ENCODE measurements at places on chromosomes 16 and 17.

DNA sequence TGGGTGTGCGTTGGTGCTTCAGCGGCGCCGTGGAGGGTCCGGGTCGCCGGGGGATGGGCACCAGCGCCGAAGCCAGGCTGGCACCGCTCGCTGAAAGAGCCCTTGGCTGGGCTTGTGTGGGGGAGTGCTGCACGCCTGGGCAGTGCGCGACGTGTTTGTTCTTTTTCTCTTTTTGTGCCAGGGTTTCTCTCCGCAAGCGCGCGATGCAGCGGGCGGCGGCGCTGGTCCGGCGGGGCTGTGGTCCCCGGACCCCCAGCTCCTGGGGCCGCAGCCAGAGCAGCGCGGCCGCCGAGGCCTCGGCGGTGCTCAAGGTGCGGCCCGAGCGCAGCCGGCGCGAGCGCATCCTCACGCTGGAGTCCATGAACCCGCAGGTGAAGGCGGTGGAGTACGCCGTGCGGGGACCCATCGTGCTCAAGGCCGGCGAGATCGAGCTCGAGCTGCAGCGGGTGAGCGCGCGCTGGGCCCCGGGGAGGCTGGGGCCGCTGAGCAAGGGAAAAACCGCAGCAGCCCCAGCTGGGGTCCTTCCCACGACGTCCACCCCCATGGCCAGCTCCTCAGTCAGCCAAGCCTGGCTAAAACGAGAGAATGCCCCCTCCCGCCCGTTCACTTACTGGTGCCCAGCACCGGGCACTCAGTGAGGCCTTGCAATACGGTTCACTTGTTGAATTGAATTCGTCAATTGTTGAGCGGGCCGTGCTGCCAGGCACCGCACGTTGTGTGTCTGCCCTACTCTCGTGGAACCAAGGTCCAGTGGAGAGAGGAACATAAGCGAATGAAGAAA lies 541 bp downstream of the GPT2 start:
- peak; percentile 3 for DNase-seq

GRCh38 chr17:17552351-17553216 lies 38.9 kb downstream of the PEMT start:
- no peak for DNase-seq

- no peak for DNase-seq
Measured at GRCh38 chr16:12708266-12708665, 95.4 kb downstream of the CPPED1 start.

- no peak for DNase-seq
Measured at GRCh38 chr17:66438101-66438500, 135.7 kb downstream of the PRKCA start.

DNA sequence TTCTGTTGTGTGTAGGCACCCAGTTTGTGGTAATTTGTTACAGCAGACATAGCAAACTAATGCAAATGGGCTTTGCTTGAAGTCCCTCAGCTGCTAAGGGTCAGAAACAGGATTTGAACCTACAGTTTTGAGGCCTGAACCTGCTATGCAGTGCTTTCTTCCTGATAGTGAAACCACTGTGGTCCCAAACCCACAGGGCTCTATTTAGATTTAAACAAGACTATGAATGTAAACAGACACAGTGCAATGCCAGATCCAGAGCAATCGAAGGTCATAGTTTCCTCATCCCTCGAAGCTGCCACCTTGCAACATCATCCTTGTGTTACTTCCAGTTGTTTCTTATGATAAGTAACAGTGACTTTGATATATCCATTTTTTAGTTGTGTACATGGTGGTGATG lies 630.2 kb downstream of the WWOX start:
- DNase-seq = no peak

- no peak for DNase-seq
Measured at GRCh38 chr17:74043976-74044375, 159.5 kb upstream of the RPL38 start.

DNA sequence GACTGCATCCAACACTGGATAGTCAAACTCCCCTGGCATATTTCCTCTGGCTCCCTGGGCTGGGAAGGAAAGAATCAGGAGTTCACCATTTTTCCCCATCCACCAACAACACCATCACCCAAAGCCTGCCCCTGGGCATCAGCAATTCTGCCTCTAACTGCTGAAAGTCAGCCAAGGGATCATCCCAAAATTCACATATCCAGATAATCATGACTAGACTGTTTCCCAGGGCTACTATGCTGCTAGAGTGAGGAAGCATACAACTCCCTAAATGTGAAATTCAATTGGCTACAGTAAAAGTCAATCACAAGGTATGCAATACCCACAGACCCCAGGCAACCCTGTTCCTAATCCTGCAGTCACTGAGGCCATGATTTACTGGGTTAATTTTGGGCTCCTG lies 230.6 kb downstream of the C16orf95 start:
- DNase-seq = no peak

- no peak for DNase-seq
Measured at GRCh38 chr16:5560084-5560483, 462.5 kb upstream of the EEF2KMT start.

- no peak for DNase-seq
Measured at GRCh38 chr16:85892760-85893159, 6.2 kb upstream of the IRF8 start.

- no peak for DNase-seq
Measured at GRCh38 chr17:40646791-40647623, 611 bp downstream of the SMARCE1 start.

GRCh38 chr17:67503739-67504138 lies 126.7 kb downstream of the PITPNC1 start:
- no peak for DNase-seq

GRCh38 chr17:72826602-72827001 lies 265.9 kb downstream of the SLC39A11 start:
- no peak for DNase-seq

GRCh38 chr16:9003322-9003721 lies 39.6 kb upstream of the USP7 start:
- DNase-seq = no peak

DNA sequence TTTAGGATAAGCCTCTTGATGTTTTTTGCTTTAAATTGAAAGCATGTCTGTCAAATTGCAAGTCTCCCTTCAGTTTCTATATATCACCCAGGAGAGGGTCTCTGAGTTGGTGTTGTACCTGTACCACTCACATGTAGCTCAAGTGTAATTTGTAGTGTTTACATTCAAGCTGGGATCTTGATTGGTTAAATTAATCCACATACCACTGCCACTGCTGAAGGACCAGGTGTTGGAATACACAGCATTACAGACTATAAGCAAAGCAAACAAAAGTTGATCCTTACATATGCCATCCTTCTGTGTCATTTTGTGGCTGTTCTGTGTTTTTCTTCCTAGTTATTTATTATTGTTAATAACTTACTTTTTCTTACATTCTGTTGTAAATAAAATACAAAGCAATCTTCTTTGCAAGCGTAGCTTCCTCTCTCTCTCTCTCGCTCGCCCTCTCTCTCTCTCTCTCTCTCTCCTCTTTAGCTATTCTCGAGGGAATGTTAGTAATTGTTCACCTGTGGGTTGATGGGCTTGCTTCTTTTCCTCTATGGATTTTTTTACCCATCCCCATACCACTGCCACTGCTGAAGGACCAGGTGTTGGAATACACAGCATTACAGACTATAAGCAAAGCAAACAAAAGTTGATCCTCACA lies 20.8 kb upstream of the NOL11 start:
- DNase-seq = no peak

DNA sequence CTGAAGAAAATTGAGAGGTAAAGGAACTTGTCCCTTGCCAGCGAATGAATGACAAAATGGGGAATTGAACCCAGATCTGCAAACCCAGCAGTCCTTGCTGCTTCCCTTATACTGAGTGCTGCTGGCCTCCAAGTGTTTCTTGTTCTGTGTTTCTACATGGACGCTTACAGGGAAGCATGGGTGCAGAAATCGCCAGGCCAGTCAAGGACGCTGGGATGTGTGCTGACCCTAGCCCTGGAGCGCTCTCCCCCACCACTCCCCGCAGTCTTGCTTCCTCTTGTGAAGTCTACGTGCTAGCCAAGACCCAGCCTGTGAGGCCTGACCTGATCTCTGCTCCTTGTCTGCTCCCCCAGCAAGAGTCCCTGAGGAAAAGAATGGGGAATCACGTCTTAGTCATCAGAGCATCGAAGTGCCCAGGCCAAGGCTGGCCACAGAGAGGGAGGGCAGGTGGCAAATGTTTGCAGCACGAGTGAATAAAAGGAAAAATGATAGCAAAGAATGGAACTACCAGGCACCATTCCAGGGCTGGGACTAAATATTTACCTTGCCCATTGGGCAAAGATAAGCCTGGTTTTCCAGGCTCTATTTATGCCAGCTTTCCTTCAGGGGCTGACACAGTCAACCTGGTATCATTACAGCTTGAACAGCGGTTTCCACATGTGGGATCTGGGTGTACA lies 17.4 kb downstream of the CA4 start:
- no peak for DNase-seq

- no peak for DNase-seq
Measured at GRCh38 chr16:22664561-22664997, 149.4 kb upstream of the HS3ST2 start.

DNA sequence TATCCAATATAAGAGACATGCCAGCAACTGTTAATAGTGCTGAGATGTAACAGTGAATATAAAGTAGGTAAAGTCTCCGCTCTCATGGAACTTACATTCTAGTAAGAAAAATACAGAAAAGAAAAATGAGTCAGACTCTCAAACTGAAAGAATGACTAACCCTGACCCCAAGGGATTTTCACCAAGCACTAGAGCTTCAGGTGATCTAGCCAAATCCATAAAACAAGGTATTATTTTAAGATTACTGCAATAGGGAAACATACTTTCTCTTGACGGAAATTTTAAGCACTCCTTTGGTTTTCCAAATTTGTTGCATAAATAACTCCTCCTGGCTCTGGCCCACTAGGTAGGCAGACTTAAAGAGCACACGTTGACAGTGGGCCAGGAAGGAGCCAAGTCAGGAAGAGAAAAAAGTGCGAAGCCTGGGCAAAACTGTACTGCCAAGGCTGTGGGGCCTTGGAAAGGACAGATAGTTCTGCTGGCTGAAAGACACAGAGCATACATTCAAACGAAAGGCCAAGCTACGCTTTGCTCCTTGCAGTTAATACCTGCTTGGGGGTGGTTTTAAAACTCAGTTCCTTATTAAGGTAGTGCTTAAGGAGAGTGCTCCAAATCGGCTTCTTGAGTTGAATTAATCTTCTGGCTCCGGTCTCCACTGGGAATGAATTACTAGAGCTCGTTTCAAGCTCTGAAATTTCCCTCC lies 1.4 kb downstream of the GOT2 start:
- DNase-seq = no peak

Data from T-helper 9 cell (primary cell).